Astrocyte of the hippocampus (primary cell): ENCODE measurements at places on chromosomes 1 and 21.

DNA sequence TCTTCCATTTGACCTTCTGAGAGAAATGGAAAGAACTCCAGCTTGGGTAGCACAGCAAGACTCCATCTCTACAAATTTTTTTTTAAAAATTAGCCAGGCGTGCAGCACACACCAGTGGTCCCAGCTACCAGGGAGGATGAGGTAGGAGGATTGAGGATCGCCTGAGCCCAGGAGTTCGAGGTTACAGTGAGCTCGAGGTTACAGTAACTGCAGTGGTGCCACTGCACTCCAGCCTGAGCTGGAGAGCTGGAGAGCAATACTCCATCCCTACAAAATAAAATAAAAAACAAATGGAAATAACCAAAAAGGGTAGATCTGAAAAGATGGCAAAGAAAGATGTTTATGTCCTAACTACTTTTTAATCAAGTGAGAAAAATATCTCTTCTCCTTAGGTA is 14.5 kb downstream of the POGZ start:
- no peak for DNase-seq

DNA sequence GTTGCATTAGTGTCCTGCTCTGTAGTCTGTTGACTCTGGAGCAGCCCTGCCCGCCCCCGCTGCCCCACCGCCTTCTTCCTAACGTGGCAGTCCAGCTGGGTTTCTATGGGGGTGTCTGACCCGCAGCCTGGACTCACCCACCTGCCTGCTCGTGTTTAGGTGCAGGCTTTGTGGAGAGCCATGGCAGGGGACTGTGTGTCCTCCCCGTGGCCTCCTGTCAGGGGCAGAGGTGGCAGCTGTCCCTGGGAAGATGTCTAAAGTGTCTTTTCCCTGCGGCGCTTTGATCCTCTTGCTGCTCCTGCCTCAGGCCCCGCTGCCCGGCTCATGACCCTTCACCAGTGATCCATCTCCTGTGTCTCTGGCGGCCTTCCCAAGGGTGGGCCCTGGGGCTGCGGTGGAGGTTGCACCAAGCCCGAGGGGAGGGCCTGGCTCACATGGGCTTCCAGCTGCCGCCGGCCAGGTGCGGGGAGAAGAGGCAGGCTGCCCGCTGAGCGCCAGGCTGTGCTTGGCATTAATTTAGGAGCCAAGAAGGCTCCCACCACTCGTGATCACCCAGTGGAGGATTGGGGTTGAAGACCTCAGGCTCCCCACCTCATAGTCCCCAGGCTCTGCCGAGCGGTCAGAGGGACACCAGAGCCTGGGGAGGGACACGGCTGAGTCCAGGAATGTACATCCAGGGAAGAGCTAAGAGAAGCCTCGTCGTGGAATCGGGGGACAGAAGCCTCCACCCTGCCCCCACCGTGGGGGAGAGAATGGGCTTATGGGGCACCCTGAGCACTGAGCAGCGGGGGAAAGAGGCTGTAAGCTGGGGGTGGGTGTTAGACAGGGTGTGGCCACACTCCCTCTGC is 44.1 kb downstream of the COL18A1 start:
- DNase-seq = no peak

DNA sequence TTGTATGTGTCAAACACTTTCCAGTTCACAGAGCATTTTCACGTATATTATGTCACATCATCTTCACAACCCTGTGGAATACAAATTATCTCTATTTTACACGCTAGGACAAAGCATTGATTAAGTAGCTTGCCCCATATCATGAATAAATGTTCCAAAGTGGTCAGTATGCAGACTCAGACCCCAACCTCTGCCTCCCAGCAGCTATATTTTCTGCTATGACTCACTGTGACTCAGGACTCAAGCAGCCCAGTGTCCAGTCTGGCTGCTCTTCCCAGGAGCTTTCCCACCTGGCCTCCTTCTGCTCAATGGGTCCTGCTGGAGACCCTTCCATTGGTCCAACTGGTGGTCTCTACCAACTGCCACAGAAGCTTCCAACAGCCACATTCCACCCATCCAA is 56.0 kb upstream of the RAP1A start:
- DNase-seq = peak; percentile 76

DNA sequence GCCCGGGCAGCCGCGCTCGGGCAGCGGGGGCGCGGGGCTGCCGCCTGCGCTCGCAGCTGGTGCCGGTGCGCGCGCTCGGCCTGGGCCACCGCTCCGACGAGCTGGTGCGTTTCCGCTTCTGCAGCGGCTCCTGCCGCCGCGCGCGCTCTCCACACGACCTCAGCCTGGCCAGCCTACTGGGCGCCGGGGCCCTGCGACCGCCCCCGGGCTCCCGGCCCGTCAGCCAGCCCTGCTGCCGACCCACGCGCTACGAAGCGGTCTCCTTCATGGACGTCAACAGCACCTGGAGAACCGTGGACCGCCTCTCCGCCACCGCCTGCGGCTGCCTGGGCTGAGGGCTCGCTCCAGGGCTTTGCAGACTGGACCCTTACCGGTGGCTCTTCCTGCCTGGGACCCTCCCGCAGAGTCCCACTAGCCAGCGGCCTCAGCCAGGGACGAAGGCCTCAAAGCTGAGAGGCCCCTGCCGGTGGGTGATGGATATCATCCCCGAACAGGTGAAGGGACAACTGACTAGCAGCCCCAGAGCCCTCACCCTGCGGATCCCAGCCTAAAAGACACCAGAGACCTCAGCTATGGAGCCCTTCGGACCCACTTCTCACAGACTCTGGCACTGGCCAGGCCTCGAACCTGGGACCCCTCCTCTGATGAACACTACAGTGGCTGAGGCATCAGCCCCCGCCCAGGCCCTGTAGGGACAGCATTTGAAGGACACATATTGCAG is 3.0 kb downstream of the ARTN start:
- peak; percentile 75 for DNase-seq

- DNase-seq = peak; percentile 97
Measured at GRCh38 chr1:59678493-59679228, 136.1 kb upstream of the HOOK1 start.

- no peak for DNase-seq
Measured at GRCh38 chr1:28102189-28102588, 13.8 kb upstream of the EYA3 start.

DNA sequence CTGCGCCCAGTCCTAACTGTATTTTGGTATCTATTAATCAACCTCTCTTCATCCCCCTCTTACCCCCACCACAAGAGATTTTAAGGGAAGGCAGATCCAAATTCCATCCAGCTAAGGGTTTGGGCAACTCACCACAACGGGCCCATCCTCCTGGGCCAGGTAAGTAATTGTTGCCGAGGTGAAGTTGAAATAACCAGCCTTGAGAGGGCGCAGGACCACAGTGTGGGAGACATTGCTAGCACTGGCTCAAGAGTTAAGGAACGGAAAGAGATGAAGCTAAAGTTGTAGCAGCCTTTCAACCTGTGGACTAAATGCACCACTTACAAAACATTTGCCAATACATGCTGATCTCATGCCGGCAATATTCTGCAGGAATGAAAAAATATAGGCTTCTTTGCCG is 5.9 kb downstream of the SSR2 start:
- DNase-seq = no peak

GRCh38 chr1:69055194-69055593 is 512.5 kb upstream of the LRRC7 start:
- DNase-seq = peak; percentile 53

DNA sequence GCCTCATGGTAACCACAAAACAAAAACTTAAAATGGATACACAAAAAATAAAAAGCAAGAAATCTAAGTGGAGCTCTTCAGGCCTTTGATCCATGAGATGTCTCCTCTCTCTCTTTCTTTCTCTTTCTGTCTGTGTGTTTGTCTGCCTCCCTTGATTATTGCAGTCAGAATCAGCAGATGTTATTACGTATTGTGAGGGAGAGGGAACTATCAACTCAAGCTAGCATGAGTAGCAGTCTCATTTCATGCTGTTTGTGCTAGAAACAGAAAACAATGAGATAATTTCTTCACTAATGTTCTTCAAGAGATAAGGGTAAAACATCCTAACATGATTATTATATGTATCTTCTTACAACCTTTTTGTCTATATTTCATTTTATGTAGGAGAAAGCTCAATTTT is 103.7 kb upstream of the PDC start:
- no peak for DNase-seq

DNA sequence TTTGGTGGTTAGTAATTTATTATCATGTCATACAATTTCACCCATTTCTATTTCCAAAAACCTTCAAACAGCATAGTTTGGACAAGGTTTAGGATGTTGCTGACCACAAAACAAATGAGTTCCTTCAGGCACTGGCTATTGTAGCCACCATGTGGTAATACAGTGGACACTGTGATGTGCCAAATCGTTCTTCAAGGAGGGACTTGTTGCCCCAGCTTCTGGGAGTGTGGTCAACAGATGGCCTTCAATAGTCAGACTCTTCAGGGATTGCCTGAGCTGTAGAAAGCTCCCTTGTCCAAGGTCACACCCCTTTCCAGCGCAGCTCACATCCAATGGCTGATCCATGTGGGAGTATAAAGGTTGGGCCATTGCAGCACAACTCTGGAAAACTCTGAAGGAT is 2.6 kb downstream of the PDE4B start:
- no peak for DNase-seq

GRCh38 chr1:228341450-228341813 is 65.2 kb downstream of the TRIM11 start:
- no peak for DNase-seq

DNA sequence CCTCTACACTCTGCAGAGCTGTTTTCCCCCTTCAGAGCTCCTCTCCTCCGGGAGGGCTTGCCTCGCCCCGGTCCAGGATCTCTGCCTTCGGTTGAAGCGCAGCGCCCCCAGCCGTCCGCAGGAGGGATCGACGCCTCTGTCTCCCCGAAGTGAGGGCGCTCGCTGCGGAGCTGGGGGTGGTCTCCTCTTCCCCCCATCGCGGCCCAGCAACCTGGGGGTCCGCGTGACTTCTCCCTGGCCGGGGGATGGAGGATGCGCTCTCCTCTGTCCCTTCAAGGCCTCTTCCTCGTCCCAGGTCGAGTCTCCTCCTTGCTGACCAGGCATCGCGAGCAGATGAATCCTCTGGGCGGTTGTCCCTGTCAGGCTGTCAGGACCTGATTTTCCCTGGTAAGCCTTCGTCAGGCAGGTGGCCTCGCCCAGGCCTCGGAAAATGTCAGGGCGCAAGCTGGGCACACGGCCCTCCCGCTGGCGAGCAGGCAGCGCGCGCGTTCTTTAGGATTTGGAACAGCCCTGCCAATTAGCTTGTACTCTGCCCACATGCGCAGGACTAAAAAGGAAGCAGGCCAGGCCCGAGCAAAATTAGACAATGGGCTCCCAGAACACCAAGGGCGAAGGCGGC is 90.5 kb downstream of the EDEM3 start:
- DNase-seq = peak; percentile 87

DNA sequence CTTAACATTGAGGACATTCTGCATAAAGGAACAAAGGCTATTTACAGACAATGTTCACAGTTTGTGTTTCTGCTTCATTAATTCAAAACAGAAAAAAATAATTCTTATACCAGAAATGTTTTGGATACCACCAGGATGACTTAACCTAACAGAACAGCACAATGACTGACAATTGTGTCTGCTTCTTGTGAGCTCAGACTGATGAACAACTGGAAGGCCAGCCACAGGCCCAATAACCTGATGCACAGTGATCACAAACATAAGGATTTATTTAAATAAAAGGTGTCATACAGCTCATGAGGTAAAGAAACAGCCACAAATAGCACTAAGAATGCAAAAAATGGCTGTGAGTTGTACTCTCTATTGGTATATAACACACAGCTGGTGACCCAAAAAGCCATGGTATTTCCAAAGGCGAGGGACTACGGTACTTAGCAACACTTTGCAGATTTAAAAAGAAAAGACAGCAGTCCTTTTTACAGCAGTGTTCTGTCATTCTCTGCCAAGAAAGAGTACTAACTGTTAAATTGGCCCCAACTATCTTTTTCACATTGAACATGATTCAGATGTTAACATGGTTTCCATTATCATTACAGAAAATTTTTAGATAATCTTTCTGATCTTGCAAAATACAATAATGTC is 32.1 kb upstream of the DDAH1 start:
- DNase-seq = peak; percentile 38

GRCh38 chr1:184502161-184502560 is 115.3 kb downstream of the C1orf21 start:
- no peak for DNase-seq

DNA sequence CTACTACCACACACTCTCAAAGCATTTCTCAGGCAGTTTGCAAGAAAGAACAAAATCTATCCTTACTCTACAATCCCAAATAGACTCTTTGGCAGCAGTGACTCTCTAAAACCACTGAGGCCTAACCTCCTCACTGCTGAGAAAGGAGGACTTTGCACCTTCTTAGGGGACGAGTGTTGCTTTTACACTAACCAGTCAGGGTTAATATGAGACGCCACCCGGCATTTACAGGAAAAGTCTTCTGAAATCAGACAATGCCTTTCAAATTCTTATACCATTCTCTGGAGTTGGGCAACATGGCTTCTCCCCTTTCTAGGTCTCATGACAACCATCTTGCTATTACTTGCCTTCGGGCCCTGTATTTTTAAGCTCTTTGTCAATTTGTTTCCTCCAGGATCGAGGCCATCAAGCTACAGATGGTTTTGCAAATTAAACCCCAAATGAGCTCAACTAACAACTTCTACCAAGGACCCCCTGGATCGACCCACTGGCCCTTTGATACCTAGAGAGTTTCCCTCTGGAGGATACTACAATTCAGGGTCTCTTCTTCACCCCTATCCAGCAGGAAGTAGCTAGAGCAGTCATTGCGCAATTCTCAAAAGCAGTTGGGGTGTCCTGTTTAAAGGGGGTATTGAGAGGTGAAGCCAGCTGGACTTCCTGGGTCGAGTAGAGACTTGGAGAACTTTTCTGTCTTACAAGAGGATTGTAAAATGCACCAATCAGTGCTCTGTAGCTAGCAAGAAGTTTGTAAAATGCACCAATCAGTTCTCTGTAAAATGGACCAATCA is 2.0 kb upstream of the FMO4 start:
- DNase-seq = no peak

DNA sequence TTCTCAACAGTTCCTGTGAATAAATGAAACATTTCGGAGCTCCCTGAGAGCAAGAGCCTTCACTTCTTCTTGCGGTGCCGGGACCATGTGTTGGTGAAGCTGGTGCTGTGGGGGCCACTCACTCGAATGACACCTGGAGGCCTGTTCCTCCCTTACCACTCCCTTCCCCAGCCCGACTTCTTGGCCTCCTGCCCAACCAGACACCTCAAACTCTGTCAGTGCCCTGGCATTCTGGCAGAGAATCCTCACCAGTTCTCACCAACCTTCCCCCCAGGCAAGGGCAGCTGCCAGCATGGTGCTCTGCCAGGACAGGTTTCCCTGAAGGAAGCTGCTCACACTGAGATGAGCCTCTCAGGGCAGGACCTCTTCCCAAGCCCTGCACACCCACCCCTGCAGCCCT is 68.3 kb downstream of the MPZL1 start:
- no peak for DNase-seq

- peak; percentile 82 for DNase-seq
Measured at GRCh38 chr1:27545271-27545670, 55.3 kb upstream of the WASF2 start.

DNA sequence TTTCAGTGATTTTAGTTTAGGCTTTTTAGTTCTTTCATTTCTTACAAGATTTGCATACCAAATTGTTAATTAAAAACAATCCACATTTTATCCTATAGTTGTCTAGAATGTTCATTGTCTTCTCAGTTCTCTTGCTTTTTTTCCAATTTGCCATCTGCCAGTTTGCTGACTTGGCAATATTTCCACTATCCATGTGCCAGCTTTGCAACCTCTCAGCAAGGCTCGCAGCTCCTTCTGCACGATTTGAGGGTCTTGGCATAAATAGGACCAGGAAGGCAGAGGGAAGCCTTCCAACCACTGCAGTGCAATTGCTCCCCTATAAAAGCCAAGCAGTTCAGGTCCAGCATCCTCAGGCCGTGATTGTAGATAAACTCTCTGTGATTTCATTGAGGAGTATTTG is 306.8 kb upstream of the FMN2 start:
- no peak for DNase-seq

GRCh38 chr1:211574705-211575104 is 4.3 kb downstream of the SLC30A1 start:
- no peak for DNase-seq
